ENCODE measurements at places on chromosomes 1 and 21.
A peak's percentile ranks its signal among the peaks of the same experiment; 100 is the strongest.

GRCh38 chr1:154876842-154877369, 6.8 kb upstream of the KCNN3 start:
- no peak for DNase-seq

GRCh38 chr1:6391951-6392808, 1.4 kb downstream of the ACOT7 start:
- DNase-seq = no peak

GRCh38 chr1:27267153-27267552, 32.7 kb downstream of the WDTC1 start:
- DNase-seq = no peak

- no peak for DNase-seq
These were observed 64.8 kb downstream of the ERG start for GRCh38 chr21:38433471-38433870.

GRCh38 chr1:183812686-183813569, 8.0 kb downstream of the RGL1 start:
- DNase-seq = peak; percentile 75

GRCh38 chr1:162177126-162177525, 107.6 kb downstream of the NOS1AP start:
- DNase-seq = no peak

DNA sequence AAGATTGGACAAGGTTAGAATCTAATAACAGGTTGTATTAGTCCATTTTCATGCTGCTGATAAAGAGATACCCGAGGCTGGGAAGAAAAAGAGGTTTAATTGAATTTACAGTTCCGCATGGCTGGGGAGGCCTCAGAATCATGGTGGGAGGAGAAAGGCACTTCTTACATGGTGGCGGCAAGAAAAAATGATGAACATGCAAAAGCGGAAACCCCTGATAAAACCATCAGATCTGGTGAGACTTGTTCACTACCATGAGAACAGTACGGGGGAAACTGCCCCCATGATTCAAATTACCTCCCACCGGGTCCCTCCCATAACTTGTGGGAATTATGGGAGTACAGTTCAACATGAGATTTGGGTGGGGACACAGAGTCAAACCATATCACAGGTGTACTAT, 22.9 kb upstream of the TTLL7 start:
- DNase-seq = no peak

DNA sequence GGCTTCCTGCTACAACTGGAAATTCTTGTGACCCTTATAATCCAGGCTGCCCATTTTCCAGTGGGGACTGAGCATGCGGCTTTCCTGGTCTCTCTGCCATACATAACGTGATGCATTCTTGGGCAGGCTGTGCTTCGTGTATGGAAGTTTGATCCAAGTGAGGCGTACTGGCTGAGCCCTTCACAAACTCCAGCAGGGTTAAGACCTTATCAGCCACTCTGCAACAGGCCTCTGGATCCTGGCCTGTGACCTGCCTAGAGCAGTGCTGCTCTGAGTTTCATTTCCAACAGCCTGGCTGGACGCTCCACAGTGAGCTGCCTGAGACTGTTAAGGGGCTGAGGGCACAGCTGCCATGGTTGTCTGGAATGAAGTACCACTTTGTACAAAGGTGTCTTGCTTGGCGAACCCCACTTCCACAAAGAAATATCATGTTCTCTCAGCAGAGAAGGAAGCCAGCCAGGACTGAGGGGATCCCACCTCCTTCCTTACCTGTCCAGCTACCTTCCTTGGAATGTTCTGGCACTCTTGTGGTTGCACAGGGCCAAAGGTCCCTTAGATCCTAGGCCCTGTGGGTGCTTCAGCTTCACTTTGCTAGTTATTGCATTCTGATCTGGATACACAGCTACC, 28.5 kb upstream of the XPR1 start:
- no peak for DNase-seq

- DNase-seq = no peak
These were observed 1.8 kb downstream of the HYI start for GRCh38 chr1:43451701-43452532.

DNA sequence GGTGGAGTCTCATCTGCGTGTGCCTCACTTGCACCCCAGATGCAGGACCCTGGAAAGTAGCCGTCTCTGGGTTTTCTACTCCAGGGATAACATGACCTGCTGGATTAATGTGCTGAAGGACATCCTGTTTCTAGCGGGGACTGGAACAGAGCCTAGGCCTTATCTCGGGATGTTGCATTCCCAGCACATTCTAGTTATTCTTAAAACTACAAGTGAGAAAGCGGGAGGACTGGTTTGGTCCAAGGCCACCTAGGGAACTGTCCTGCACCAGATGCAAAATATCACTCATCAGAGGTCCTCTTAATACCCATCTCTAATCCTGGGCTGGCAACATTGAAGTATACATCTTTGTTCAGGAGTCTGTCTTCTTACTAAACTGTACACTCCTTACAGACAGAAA, 179.9 kb downstream of the ZC3H11B start:
- DNase-seq = no peak

GRCh38 chr1:39653546-39654031, 14.1 kb upstream of the HEYL start:
- DNase-seq = peak; percentile 59

GRCh38 chr21:41832596-41833496, 46.3 kb downstream of the PRDM15 start:
- no peak for DNase-seq

DNA sequence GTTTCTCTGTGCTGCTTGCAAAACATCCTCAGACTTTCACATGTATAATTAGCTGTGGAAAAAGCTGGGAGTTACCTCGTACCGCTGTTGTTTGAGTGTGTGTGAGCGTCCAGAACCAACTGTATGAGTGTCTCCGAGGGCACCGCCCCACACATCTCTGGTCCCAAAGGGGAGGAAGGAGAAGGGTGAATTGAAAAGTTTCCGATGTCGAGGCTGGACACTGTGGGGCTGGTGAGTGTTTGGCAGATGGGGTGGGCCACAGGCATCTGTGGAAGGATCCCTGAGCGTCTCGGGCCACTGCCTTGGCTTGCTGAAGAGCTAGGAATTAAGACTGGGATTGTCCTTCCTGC, 1.2 kb downstream of the ATP2B4 start:
- DNase-seq = no peak

DNA sequence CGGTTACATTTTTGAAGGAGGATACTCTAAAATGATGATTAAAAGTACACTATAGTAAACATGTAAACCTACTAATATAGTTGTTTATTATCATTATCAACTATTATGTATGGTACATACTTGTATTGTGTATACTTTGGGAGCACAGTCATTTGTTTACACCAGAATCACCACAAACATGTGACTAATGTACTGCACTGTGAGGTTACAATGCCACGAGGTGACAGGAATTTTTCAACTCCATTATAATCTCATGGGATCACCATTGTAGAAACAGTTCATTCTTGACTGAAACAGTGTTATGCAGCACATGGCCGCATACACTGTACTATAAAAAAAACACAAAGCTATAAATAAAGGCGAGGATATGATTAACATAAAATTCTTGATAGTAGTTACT, 44.3 kb downstream of the GPATCH2 start:
- no peak for DNase-seq

DNA sequence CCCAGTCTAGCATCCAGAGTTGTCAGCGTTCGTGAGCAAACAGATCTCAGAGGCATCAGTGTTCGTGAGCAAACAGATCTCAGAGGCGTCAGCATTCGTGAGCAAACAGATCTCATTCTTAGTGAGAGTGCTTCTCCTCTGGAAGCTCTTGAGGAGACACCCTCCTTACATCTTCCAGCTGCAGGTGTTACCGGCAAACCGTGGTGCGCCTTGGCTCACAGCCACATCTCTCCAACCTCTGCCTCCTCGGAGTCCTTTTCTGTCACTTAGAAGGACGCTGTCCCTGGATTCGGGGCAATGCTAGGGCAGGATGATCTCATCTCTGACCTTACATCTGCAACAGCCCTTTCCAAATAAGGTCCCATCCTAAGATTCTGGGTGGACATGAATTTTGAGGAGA, 14.6 kb upstream of the UMODL1 start:
- no peak for DNase-seq

- no peak for DNase-seq
These were observed 19.6 kb downstream of the SPSB1 start for GRCh38 chr1:9312168-9312720.

DNA sequence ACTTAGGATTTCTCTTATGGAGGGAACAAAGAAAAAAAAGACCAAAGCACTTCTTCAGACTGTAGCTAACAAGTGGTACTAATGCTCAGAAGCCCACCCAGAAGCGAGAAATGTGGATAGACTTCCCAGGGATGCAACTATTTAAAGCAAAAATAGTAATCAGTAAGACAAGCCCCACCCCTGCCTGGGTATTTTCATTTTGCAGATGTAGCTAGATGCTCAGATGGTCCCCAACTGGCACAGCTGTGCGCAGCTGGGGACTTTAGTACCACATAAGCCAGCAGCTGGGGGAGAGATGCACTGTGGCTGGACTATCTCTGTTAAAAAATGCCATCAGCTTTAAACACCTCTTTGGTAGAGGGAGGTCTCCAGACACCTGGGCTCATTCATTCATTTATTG, 77.8 kb upstream of the SPAG17 start:
- no peak for DNase-seq

DNA sequence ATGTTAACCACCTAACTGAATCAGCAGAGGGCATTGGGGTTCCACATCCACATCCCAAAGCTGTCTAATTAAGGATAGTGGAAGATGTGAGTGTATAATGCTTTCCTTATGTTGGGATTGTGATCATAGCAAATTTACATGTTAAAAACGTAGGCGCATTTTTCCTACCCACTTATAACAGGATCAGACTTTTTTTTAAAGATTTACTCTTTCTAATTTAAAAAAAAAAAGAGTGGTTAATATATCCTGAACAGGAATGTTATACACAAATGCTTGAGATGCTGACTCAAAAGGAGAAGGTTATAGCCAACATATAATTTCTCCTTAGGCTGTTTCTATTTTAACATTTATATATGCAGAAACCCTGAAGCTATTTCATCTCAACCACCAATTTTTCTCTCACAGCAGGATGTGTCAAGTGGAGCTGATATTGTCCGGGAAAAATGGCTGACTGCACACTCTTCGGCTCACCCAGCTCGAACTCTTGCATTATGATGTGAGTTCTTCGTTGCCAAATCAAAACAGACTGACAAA, 40.3 kb downstream of the RGS5 start:
- DNase-seq = peak; percentile 93

Measured in fibroblast of skin of right quadriceps (primary cell).